ENCODE measurements at places on chromosomes 5 and 9. TPM values are rescaled to one million over a fixed set of nuclear protein-coding genes. Genes with fewer than 3 reads are reported as not detected.

DNA sequence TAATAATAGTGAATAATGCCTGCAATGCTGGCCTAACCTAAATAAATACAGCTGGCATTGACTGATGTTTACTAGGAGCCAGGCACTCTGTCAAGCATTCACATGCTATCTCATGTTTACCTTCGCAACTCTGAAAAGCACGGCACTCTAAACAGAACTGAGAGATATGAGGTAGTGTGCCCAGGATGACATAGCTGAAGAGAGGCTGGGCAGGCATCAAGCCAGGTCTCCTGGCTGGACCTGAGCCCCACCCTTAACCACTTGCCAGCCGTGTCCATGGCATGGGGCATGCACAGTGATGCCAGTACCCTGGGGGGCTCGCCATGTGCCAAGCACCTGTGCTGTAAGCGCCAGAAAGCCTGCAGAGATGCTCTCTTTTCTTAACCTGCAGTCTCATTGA is 119.4 kb upstream of the MVB12B start:
- no peak for DNase-seq

GRCh38 chr5:33309536-33310345 is 131.0 kb upstream of the TARS1 start:
- no peak for DNase-seq

DNA sequence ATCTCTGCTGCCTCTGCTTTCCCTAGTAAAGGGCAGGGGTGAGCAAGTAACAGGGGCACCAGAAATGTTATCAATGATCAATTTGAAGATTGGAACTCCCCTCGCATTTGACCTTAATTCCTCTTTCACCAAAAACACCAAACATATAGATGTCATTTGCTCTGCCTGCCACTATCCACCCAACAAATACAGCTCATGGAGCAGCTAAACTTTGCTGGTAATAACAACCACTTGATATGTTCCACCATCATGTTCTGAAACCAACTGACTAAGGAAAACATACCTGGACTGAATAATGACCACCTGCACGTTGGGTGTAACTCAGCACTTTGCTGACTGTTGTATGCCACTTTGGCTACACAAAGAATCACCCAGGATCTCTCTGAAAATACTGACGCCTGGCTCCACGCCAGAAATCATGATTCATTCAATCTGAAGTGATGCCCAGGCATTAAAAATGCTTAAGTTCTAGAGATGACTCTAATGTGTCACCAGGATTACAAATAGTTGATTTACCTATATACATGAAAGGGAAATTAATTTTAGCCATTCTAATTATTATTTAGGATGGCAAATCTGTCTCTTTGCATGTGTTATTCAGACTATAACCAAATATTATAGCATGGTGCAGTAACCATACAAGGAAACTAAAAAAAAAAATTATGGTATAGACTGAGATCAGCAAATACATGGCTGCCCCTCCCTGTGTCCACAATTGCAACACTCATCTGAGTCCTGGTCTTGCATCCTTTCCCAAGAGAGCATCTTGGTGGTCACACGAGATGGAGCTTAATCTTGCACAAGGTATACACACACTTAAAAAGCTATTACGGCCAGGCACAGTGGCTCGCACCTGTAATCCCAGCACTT is 43.1 kb upstream of the TTC39B start:
- DNase-seq: peak; percentile 45

GRCh38 chr5:8340739-8341344 is 471.9 kb downstream of the MTRR start:
- no peak for DNase-seq

DNA sequence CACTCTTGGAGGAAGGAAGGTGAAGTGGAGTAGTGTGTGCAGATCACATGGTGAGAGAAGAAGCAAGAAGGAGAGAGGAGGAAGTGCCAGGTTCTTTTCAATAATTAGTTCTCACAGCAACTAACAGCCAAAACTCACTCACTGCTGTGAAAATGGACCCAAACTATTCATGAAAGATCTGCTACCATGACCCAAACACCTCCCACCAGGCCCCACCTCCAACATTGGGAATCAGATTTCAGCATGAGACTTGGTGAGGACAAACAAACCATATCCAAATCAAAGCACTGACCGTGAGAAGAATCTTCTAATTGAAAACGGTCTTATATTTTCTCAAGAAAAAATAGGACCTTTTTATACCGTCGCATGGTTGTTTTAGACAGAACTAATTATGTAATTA is 468.7 kb upstream of the TYRP1 start:
- no peak for DNase-seq

DNA sequence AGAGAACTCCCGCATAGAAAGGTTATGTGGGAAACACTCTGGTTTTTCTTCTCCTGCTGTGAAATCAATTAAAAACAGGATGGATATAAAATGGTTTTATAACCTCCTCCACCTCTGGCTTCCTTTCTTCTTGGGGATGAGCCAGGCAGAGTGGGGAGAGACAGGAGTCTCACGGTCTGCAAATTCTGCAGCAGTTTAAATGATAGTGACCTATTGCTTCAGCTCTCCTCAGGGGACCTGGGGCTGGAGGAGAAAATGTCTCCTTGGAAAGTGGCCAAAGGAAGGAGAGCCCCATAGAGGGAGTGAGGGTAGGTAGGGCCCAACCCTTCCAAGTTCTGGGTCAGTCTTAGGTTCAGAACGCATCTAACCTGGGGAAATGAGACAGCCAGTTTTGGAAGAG is 118.8 kb downstream of the MTX3 start:
- no peak for DNase-seq

DNA sequence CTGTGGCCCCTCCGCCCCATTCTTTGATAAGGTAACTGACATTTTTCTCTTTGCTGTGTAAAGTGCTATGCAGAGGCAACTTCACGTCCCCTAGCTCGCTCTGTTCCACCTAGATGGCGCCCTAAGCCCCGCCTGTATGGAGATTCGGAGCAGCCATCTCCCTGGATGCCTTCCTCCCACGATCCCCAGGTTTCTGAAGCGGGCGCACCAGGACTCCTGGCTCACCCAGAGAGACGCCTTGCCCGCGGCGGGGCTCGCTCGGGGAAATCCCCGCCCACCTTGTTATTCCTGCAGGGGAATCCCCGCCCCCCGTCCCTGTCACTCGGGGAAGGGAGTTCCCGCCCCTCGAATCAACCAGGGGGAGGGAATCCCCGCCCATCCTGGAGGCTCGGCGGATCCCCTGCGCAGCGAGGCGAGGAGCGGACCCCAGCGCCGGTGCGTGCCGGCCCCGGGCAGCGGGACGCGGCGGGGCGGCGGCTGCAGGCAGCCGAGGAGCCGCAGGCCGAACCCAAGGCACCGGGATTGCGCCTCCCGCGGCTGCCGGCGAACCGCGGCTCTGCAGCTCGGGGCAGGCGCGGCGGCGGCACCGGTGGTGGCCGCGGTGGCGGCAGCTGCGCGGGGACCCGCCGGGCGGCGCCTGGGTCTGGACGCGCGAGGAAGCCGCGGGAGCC is at the start of gene PDZD2:
TSS of gene PDZD2 (plus strand) at position 384 of the 671 bp plus-strand sequence.
- DNase-seq: peak; percentile 66

- DNase-seq: no peak
These were observed 428.2 kb downstream of the IRX1 start for GRCh38 chr5:4023753-4024335.

CYLC2 gene
- total RNA-seq: not detected

PRDM9 gene
- not detected for total RNA-seq

DNA sequence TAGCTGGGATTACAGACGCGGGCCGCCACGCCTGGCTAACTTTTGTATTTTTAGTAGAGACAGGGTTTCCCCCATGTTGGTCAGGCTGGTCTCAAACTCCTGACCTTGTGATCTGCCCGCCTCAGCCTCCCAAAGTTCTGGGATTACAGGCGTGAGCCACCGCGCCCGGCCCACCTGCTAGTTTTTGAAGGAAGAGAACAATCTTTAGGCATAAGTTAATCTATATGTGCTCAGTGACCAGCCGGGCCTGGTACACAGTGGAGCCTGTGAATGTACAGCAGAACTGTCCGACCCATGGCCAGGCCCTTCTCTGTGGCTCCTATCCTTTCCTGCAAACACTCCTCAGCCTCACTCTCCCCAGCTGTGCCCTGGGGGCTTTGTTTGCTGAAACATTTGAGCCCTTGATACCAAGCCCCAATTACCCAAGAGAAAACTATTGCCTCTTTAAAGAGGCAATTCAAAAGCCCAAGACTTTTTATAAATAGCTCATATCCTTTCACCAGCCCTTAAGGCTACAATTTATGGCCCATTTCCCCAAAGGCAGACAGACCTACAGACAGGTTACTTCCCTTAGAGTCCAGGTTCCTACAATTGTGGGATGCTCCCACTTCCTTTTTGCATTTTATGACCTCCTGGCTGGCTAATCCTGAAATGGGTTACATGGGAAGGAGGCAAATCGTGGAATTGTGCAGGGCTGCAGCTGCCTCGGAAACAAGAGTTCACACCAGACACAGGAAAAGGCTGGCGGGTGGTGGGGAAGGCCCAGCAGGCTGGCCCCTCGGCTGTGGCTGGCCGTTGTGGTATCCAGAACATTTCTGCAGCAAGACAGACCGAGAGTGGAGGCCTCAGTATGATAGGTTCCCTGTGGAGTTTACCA is 37.5 kb downstream of the SPRY4 start:
- no peak for DNase-seq

GRCh38 chr9:114071197-114071795 is 6.8 kb downstream of the AMBP start:
- no peak for DNase-seq

DNA sequence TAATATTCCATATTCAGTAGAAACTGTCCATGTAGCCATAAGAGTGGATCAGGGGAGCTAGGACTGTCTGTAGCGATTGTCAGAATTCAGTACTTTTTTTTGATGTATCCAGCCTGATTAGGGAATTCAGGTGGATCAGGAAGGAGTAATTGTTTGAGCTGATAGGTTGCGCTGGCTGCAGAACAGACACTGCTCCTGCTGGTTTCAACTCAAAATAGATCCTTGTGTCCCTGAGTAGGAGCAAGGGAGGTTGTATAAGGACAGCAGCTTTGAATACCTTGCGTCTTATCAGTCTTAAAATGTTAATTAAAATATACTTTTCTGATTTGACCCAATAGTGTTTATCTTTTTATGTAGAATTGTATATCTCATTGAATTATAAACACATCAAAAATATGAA is 229.6 kb downstream of the KDM4C start:
- no peak for DNase-seq

PHAX gene
- total RNA-seq: 30.2 TPM

DNA sequence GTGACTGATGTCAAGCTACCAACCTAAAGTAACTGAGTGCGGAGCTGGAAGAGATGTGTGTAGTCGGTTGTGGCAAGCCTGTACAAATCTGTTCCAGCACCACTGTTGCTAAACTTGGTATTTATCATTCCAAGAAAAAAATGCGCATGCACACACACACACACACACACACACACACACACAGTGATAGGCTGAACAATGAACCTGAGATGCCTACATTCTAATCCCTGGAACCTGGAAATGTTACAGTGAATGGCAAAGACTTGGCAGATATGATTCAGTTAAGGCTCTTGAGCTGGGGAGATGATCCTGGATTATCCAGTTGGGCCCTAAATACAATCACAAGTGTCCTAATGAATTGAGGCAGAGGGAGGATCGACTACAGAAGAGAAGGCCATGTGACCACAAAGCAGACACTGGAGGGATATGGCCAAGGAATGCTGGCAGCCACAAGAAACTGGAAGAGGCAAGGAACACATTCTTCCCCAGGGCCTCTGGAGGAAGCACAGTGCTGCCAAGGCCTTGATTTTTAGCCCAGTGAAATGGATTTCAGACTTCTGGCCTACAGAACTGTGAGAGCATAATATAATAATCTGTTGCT is 49.7 kb upstream of the LHFPL2 start:
- peak; percentile 40 for DNase-seq

PCDHB10 gene
- total RNA-seq: 2.5 TPM

- no peak for DNase-seq
These were observed 265.5 kb upstream of the CD180 start for GRCh38 chr5:67462147-67462546.

- DNase-seq: no peak
These were observed 25.6 kb downstream of the NEK6 start for GRCh38 chr9:124283228-124283814.

DNA sequence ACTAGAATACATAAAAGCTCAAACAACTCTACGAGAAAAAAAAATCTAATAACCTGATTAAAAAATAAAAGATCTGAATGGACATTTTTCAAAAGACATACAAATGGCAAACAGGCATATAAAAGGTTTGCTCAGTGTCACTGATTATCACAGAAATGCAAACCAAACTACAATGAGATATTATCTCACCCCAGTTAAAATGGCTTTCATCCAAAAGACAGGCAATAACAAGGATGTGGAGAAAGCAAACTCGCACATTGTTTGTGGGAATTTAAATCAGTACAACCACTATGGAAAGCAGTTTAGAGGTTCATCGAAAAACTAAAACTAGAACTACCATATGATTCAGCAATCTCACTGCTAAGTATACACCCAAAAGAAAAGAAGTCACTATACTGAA is 20.8 kb downstream of the UGT3A2 start:
- DNase-seq: no peak
